ENCODE measurements at places on chromosomes 5 and 9.
A peak's percentile ranks its signal among the peaks of the same experiment; 100 is the strongest.

DNA sequence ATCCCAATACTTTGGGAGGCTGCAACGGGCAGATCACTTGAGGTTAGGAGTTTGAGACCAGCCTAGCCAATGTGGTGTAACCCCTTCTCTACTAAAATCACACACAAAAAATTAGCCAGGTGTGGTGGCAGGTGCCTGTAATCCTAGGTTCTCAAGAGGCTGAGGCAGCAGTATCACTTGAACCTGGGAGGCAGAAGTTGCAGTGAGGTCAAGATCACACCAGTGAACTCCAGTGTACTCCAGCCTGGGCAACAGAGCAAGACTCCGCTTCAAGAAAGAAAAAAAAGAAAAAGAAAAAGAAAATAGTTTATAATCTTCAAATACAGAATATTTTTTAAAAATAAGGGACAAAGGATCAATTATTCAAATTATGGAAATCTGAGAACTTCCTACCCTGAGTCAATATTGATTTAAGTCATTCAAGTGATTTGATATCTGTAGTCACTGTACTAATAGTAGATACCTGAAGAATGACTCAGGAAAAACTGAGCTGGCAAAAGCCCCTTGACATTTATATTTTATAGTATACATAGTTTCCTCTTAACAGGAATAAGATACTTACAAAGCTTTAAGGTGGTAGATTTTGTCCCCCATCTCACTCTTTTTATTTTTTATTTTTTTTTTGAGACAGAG is 61.8 kb downstream of the PTBP3 start:
- DNase-seq, result peak; percentile 25

DNA sequence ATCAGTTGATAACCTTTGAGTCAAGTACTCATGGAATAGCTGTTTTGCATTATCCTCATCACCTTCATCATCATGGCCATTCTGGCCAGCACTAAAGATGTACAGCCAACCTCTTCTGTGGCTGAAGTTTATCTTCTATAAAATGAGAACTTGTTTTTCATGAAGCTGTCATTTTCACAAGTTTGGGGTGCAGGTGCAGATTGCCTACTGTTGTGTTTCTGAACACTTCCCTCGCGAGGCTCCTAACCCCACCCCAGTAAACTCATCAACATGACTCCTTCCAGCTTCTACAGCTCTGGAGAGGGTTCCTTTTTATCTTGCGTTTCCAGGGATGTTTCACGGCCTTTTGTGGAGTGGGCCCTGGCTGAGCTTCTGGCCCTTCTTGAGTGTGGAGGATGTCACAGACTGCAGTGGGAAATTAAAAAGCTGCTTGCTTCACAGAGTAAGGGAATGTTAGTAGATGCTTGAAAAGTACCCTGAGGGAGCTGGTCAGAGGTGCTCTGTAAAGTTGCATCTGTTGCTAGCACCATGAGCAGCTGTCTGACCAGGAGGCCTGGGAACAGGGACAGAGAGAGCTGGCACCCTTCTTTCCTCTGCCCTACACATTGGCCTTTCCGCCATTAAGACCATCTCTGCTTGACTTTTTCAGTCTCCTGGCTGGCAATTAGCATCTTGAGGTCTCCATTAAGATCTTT is 24.9 kb downstream of the SYK start:
- no peak for DNase-seq

DNA sequence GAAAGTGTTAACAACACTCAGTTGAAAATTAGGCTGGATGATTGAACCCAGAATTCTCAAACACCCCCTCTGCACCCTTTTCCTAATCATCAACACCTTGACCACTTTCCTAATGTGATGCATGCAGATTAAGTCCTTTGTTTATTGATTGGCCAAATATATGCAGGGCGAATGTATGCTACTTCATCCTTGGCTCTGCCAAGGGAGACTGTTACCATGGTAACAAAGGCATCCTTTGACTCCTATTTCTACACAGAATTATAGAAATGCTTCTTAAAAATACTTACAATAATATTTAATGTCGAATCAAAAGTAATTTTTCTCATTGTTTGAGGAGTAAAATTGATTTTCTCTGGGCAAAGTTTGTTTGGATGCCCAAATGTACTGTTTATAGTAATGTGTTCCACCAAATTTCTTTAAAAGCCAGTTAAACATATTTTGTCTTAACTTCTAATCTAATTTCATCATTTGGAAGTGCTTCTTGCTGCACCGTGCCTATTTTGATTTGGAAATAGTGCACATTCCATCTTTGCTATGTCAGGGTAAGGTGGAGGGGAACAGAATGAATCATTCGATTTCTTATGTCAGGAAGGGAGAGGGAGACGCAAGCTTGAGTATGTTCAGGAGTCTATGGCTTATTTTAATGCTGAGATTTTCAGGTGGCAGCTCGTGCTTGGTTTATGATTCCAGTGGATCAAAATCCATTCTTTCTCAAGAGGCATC is 1384.3 kb upstream of the WWC1 start:
- peak; percentile 49 for DNase-seq

DNA sequence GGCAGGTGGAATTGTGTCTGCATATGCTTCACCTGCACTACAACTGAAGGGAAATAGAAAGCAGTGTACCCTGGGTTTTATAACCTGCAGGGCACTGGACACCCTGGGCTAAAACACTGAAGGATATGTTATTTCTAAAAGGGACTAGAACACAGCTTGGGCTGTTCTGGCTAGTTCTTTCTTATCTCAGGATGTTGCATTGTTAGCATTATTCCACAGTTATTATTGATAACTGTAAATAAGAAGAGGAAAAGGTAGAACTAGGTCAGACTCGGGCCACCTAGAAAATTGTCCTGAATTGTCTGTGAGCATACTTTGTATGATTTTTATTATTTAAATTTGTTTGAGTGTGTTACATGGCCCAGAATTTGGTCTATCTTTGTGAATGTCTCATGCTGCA is 493.9 kb upstream of the CDH9 start:
- no peak for DNase-seq

- DNase-seq, result peak; percentile 49
These were observed 40.3 kb downstream of the SLC24A2 start for GRCh38 chr9:19748278-19749126.

DNA sequence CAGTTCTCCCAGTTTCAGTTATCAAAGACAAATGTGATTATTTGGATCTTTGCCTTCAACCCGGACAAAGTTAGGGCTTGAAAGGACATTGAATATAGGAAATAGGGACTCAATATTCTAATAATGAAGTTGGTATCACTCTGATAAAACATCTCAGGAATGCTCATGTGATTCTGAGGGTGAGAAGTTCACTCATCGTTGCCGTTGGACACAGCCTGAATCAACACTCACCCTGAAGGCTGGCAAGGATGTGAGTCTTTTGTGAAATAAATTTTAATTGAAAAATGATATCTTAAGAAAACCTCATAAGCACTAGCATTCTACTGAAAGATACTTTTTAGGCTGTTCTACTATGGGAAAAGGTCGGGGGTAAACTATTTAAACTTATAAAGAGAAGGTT is 44.8 kb upstream of the C9orf72 start:
- no peak for DNase-seq

GRCh38 chr9:93952119-93952783 is 2.9 kb downstream of the BARX1 start:
- no peak for DNase-seq

DNA sequence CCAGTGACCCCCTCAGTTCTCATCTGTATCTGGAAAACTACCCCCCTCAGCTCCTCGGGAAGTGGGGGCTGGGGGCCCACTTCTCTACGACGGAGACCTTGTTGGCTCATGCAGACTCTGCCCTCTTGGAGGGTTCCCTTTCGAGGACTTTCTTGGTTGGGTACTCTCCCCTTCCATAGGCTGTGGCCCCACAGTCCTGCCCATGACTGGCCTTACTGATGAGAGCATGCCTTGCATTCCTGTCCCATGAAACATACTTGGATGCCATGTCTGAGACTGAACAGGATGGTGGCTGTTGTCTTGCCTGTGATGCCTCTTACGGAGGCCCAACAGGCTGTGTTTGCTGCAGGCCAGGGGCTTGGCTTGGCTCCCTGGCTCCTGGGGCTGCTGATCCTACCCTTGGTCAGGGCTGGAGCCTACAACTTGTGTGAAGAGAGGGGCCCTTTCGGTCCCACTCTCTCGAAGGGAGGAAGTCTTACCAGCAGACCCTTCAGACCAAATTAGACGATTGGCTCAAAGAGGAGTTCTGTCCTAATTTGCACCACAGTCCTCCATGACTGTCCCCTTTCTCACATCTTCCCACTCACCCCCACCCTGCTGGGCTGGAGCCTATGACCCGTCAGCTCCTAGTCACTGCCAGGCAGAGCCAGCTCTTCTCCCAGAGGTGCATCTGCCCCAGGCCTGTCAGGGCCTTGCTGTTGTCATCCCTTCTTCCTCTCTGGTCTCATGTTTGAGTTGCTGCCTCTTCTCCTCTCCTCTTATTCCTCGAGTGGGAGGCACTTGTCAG is 109.9 kb downstream of the CACNA1B start:
- DNase-seq, result no peak

DNA sequence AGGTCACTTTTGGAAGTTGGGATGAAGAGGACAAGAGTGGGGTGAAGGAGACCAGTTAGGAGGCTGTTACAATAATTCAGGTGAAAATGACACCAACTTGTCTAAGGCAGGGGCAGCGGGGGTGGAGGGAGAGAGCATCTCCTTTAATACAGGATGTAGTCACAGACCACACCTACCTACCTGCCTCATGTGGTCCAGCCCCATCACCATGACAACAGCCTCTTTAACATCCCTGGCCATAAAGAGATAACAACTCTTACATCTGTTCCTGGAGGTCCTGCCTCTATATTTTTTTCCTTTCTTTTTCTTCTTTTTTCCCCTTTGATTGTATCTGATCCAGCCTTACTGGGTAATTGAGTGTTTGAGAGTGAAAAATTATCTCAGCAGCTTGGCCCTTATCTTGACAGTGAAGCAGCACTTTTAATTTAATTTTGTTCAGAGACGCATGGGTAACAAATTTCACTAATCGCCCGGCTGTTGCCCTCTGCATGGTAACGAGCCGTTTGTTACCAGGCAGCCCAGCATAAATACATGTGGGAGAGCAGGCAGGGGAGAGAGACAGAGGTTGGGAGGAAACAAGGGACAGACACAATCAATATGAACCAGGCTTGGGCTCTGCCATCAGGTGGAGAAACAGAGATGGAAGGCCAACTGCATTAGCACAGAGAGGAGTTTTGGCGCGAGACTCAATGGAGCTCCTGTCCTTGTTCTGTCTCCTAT is 338.1 kb downstream of the ASTN2 start:
- no peak for DNase-seq

DNA sequence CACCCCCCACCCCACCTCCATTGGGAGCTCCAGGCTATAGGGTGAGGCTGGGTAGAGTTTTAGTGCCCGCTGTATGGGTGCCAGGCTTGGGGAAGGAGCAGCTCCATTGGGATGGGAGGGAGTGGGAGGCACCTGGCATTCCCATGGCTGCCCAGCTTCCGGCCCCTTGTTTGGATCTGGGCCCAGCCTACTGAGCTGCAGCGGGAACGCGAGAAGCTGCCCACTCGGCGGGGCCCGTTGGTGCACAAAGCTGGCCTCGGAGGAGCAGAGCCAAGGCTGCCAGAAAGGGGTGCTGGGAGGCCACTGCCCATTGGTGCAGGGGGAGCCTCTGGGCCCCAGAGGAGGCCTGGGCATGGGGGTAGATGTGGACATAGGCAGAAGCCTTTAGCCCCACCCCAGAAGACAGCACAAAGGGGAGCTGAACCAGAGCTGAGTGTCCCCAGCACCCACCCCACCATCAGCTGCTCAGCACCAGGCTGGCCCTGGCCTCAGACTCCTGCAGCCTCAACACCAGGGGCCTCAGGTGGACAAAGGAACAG is 4.4 kb downstream of the LCN9 start:
- DNase-seq, result no peak

DNA sequence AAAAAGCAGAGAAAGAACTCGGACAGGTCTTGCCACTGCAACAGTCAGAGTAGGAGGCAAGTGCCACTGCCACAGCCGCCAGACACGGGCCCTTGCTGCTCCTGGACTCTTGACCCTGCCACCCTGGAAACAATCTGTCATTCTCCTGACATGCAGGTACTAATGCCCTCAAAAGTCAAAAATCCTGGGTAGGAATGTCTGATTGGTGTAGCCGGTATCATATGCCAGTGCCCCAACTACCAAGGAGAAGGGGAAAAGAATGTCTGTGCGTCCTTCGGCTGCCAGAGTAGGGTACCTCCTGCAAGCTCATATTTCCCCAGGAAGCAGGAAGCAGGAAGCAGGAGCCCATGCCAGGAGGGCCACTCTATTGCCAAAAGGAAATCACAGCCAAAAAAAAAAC is 30.5 kb upstream of the F2RL1 start:
- no peak for DNase-seq

DNA sequence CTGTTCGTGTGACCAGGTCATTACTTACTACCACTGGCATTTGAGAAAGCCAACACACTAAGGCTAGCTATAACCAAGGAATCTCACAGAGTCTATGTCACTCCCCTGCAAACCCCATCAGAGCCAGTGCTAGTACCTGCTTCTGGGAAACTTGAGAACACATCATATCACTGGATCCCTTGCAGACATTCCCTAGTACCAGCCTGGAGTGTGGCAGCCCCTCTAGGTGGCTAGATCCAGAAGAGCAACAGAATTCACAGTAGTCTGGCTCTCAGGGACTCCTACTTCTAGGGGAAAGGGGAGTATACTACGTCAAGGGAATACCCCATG is 73.8 kb upstream of the RUSC2 start:
- no peak for DNase-seq

GRCh38 chr5:33855396-33855795 is 36.4 kb downstream of the ADAMTS12 start:
- no peak for DNase-seq

- DNase-seq, result no peak
These were observed 31.5 kb upstream of the ZFAND5 start for GRCh38 chr9:72396247-72397091.

DNA sequence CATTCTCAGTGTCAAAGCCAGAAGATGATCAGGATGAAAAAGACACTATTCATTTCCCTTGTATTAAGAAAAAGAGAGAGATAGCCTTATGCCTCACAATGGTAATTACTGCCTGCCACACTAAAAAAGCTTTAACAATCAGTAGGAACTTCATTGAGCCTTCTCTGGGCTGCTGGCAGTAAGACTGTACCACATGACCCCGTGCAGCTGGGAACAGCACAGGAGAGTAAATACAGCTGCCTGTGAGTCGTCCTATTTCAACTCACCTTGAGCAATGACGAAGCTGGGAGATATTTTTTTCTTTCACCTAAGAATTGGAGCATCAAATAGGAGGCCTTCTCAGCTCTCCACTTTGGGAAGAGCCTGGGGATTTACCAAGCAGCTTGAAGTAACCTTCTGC is 316.3 kb downstream of the GABRB2 start:
- no peak for DNase-seq

DNA sequence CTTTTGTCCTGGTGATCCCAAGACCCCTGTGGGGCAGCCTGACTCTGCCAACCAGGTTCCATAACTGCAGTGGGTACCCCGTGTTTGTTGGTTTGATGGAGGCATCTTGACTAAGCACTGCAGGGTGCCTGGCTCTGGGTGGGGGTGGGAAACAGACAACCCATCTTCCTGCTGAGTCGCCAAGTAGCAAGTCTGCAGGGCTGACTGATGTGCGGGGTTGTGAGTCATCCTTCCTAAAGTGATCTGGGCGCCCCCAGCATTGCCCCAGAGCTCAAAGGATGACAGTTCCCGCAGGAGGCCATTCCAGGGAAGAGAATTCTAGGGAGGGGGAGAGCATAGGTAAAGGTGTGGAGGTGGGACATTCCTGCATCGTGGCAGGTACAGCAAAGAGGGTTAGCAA is 23.5 kb downstream of the DAB2IP start:
- DNase-seq, result peak; percentile 21

Measured in RCC 7860 (cell line).